ENCODE measurements at places on chromosomes 3 and 15. TPM values are rescaled to one million over a fixed set of nuclear protein-coding genes. Genes with fewer than 3 reads are reported as not detected.
A peak's percentile ranks its signal among the peaks of the same experiment; 100 is the strongest.

LMAN1L gene
- total RNA-seq = not detected

ZNF662 gene
- not detected for total RNA-seq

CKMT1B gene
- total RNA-seq = 19.0 TPM

DNA sequence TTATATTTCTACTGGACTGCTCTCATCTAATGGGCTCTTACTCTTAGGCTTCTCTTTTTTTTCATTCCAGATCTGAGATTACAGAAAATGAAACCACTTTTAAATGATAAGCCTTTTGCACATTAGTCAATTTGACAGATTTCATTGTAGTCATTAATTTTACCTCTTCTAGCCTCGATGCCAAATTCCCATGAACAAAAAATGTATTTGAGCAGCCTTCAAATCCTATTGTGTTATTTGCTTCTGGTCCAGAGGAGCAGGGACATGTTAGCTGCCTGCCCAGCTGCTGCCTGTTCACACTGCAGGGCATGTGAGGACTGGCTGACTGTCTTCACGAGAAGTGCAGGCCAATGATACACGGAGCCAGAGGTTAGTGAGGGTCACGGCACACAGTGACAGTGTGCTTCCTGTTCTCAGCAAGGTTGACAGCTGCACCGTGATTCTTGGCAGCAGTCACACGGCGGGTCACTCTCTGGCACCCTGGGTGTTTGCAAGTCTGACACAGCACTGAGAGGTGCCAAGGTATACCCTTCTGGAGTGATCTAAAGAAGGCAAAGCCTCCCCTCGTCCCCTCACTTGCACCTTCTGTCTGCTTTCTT lies 40.8 kb downstream of the KAT2B start:
- peak; percentile 50 for DNase-seq

ANKRD63 gene
- not detected for total RNA-seq

C3orf33 gene
- 3.6 TPM for total RNA-seq

SLC12A1 gene
- not detected for total RNA-seq

DNA sequence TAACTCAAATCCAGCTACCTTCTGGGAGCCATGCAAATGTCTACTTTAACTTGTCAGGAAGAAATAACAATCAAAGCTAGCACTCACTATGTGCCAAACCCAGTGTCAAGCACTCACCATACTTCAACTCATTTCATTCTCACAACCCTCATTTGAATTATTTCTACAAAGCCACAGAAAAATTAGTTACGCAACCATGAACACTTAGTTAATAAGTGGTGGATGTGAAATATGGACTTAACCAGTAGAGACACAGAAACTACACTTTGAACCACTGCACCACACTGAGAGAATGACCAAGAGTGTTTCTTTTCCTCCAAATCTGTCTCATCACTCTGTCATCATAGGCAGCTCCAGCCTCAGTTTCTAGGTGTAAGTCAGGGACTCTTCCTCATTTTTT lies 91.0 kb upstream of the MBNL1 start:
- DNase-seq = no peak

GRCh38 chr3:4311496-4311895 lies 8.3 kb downstream of the SETMAR start:
- no peak for DNase-seq

PP2D1 gene
- total RNA-seq = not detected

GRCh38 chr3:59467476-59467875 lies 417.7 kb upstream of the CFAP20DC start:
- no peak for DNase-seq

DNA sequence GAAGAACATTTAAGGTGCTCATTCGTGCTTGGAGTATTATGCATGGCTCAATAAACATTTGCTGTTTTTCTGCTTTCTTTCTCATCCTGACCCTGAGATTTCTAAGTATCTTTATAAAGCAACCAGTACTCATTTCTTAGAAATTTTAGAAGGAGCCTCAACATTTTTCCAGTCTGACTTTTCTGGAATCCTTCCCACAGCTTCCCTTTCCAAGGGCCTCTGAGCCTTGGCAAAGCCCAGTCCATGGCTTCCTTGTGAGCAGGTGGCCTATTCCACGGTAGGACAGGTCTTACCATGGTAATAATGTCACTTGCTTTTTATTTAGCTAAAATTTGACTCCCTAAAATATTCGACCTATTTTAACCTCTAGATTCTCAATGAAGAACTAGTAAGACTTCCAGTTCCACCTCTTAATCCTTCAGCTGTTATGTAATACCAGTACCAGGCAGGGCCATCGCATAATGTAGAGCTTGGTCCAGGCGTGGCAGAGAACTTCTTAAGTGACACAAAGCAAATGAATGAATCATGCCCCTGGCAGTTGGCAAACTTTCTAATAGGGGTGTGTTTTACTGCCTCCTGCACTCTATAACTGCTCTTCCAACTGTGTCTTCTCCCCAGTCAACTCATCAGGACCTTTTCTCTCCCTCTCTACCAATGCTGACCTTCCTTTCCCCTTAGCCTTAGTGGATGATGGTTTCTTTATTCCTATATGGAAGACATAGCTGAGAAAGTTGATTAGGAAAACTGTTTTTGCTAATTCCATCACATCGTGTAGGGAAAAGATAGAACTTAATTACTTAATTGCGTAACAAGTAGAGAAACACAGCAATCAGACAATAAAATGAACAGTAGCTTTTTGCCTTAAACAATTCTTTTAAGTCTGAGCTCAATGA lies 894 bp upstream of the TM4SF4 start:
- peak; percentile 97 for DNase-seq

IL17RD gene
- 1.2 TPM for total RNA-seq

- no peak for DNase-seq
Observed at GRCh38 chr3:14605744-14606143, 45.8 kb upstream of the CCDC174 start.

DNA sequence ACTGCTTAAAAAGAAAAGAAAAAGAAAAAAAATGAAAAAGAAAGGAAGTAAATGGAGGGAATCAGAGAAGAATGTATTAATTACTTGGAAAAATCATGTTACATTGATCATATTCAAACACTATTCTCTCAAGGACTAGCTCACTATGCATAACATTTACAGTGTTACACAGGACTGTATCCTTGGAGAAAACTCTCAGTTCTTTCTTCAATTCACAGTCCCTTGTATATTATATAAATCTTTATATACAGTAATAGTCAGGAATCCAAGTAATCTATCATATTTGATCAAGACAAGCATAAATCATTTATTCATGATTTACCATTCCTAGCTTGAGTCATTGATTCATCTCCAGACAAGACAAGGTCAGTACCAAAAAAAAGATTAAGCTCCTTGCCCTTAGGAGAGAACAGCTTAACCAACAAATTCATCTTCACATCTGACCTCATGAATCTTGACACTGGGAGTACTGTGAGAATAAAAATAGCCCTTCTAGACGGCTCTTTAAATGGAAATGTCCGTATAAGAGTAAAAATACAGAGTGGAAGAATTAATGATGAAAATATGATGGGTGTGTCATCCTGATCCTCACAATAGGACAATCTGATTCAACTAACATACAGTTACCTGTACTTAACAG lies 980.4 kb downstream of the NAALADL2 start:
- no peak for DNase-seq

DNA sequence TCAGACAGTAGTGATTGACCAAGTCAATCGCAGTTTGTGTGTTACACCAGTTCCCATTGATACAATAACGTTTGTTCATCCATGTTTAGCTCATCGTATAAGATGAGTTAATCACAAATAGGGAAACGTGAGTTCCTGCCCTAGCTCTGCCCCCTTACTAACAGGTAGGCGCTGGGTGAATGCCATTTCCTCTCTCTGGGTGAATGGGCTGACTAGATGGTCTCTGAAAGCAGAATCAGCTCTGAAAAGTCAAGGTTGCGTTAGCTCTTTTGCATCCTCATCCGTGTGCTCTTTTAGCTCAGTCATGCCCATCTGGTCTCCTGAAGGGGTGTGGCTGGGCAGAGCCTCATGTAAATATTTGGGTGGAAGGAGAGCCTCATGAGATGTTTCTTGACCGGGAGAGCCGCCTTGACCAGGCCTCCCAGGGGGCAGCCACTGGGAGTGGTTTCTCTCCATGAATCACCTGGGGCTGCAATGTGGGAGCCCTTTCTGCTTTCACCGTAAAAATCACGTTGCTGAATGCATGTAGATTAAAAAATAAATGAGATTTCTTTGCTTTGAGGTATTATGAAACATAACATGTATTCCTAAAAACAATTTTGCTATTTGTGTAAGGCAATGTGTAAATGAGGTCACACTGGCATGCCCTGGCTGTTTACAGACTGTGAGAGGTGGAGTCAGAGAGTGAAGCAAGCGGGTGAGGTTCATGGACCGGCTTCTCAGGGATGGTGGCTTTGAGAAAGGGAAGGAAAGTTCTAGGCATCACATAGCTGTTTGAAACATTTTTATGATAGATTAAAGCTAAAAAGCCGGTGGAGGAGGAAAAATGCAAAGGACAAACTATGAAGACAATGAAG lies 108.4 kb upstream of the RASGRP1 start:
- no peak for DNase-seq

Data from MCF 10A (cell line).